ENCODE measurements at places on chromosomes 6 and 20.

DNA sequence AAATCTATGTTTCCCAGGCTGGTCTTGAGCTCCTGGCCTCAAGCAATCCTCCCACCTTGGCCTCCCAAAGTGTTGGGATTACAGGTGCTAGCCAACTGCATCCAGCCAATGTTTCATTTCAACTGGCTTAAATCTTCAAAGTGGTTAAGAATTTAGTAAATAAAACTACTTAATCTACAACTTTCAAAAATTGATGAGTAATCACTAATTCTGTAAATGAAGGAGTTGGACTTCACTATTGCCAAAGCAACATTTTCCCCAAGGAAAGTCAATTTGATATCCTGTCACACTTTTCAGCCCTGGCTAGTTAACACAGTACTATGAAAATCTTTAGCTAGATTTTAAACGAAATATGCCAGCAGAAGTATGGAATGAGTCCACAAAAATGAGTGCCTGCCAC, 3.8 kb downstream of the TOMM6 start:
- no peak for DNase-seq

GRCh38 chr6:169970306-169970988, 219.0 kb downstream of the ERMARD start:
- no peak for DNase-seq

- no peak for DNase-seq
These were observed 4.1 kb upstream of the TAF4 start for GRCh38 chr20:62069741-62070216.

- DNase-seq: no peak
These were observed 149.5 kb downstream of the DOK5 start for GRCh38 chr20:54624706-54625390.

DNA sequence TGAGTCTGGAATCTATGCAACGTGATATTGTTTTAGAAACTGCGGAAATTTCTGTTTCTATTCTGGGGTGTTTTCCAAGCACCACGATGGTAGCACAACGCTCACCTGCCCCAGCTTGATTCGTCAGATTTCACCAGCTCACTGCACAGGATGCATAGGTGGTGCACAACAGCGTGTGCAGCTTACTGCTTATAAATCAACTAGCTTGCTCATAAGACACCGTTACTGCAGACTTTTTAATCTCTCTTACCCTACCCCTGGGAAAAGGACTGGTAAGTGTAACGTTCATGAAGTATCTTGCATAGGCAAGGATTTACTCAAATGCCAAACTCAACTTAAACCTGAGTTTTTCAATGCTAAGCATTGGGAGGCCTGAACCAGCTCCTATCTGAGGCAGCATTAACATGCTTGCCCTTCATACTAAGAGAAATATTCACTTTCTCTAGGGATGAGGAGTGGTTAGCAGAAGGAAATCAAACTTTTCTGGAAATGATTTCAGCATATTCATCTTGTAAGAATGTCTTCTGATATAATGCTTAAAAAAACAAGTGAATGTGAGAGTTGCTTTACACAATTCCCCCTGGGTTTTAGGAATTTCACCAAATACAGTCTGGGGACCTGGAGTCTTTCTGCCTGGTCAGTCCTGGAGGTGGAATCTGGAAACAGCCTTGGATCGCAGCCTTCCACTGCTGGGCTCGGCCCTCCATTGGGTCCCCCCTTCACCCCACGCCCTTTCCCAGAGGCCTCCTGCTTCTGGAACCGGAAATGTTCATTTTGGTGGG, 100.6 kb downstream of the DACT2 start:
- DNase-seq: no peak

DNA sequence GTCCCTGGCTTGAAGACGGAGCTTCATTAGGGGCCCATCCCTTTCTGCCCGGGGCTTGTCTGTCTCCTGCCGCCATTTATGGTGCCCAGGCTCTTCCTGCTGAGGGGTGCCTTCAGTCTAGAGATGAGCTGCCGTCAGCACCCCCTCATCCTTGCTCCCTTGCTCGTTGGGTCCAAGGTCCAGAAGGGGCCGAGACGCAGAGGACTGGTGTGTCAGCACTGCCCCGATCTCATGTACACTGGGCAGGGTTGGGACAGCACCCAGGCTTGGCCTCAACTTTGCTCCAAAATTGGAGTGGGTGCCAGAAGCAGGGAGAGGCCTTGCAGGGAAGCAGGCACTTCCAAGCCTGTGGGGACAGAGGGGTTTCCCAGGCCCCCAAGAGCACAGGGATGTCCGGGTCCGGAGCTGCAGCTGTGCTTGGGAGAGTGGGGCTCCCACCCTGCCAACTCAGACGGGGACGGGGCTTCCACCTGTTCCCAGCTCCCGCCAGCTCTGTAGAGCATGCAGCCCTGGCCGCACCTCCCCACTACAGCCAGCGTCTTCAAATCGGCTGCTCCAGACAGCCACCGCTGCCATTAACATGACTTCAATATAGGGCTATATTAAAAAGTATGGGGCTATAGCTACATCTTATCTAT, 488.8 kb downstream of the TENT5A start:
- no peak for DNase-seq

DNA sequence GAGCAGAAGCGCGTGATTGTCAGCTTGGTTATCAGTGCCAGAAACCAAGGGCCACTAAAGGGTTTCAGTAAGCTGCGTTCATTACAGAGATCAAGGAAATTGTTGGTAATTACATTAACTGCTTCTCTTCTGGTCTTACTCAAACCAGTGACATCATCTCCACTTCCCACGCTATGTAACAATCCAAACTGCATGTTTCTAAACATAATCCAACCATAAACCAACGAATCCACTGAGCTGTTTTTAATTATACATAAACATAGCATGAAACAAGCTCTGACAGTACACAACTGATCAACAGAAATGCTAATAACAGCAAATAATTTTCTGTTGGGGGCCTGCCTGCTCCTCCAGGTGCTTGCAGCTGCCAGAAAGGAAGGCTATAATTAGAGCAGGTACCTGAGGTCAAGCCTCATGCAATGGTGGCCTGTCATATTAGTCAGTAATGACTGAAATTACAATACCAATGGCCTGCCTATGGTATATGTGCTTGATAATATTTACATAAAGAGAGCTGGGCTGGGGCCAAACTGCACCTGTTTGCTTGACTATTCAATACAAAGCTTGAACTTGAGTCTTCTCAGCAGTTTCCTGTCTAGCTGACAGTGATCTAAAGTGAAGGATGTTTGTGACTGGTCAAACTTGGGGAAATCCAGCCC, 40.1 kb downstream of the ILRUN start:
- peak; percentile 95 for DNase-seq

GRCh38 chr20:46978951-46979491, 84.4 kb downstream of the EYA2 start:
- no peak for DNase-seq

GRCh38 chr20:19143890-19144289, 68.6 kb upstream of the SLC24A3 start:
- no peak for DNase-seq

DNA sequence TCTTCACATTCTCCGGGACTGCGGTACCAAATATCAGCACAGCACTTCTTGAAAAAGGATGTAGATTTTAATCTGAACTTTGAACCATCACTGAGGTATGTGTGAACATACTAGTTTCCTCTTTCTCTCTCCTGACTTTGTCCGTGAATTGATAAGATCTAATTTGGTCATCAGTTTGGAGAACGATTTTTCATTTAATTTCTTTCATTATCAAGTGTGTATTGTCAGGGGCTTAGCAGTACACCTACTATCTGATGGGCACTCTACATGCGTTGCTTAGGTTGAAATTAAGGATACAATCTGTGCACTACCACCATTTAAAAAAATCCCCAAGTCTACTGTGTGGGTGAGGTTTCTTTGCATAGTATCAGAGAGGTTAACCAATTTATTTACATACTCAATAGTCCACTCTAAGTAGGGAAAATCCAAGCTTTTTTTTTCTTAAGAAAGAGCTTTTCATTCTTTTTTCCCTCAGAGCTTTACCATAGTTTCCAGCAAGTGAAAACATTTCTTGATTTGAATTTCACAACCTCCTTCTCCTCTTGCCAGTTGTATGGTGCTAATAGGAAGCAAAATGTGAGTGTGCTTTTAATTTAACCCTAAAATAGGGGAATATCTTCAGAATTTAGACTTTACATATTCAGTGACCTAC, 105.4 kb upstream of the ESR1 start:
- DNase-seq: no peak

GRCh38 chr6:53441761-53442160, 93.0 kb upstream of the ELOVL5 start:
- DNase-seq: no peak

DNA sequence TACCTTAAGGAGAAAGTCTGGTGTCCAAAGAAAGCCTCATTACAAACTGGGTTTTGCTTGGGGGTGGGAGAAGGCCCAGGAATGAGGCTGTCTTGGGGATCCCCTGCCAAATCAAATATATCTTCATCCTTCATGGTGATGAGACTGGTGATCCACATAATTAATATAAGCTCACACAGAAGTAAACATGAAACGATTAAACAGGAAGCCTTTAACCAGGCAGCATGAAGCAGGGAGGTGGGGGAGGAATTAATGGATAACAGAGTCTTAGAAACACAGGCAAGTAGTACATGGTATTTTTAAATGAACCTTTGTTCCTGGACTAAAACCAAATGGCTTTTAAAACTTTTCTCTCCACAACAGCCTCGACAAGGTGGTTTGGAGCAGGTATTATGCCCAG, 437.5 kb downstream of the TFAP2A start:
- no peak for DNase-seq

- DNase-seq: no peak
These were observed 603 bp downstream of the TASP1 start for GRCh38 chr20:13638162-13638495.

GRCh38 chr20:33925867-33926266, 67.8 kb upstream of the RALY start:
- DNase-seq: no peak

GRCh38 chr6:166619912-166620311, 7.1 kb downstream of the RPS6KA2 start:
- no peak for DNase-seq

- DNase-seq: no peak
These were observed 1.9 kb downstream of the TAB2 start for GRCh38 chr6:149319422-149319821.

- DNase-seq: no peak
These were observed 244.4 kb downstream of the SLC24A3 start for GRCh38 chr20:19456595-19457395.

GRCh38 chr20:19923762-19924161, 93.4 kb upstream of the NAA20 start:
- DNase-seq: no peak

GRCh38 chr20:53276143-53276542, 304.0 kb downstream of the TSHZ2 start:
- no peak for DNase-seq

DNA sequence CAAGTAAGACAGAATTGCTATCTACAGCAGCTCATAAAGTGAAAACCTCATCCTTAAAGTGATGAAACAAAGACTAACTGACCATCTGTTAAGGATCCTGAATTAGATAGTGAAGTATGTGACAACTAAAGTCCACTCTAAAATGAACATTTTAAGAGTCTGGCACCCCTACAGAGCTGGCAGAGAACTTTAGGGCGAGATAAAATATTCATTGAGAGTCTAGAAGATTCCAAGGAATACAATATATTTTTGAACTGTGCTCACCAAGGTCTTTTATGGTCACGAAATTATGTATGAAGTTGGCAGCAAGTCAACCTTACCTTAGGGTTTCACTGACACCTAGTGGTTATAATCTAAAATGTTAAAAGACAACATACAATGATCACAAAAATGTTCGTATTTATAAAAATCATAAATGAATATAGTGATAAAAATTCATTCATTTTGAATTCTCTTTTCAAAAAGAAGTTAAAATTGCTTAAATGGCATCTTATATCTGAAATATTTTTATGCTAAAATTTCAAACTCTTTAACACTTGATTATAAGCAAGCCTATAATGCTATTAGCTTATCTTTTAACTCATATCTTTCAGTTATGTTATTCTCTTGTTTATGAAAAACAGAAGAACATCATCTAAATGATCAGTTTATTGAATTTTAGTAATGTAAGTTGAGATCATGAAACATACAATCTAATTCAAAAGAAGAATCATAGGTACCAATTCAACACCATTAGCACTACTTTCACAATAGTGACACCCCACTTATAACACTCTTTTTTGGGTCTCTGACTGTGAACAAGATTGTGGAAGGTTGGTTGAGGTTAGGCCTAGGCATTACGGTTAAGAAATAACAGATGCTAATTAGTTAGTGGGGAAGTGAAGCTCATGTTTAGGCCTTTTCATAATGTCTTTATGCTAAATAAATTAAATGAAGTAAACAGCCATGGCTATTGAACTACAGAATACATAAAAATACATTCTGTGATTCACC, 27.5 kb downstream of the RSPH3 start:
- DNase-seq: peak; percentile 34

GRCh38 chr20:23628402-23629016, 9.2 kb downstream of the CST3 start:
- no peak for DNase-seq

DNA sequence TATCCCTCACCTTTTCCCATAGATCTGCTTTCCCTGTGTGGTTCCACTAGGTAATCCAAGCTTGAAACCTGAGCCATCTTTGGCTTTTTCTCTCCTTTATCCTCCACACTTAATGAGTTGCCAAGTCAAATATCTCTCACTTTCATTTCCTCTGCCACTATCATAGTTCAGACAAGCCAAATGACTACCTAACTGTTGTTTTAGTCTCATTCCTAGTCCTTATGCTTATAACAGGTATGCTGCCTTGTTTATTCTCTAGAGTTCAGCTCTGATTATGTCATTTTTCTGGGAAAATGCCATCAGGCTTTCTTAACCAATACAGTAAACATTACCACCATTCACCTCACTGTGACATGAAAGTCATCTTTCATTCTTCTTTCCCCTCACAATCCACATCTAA, 6.5 kb downstream of the EFHC1 start:
- no peak for DNase-seq

DNA sequence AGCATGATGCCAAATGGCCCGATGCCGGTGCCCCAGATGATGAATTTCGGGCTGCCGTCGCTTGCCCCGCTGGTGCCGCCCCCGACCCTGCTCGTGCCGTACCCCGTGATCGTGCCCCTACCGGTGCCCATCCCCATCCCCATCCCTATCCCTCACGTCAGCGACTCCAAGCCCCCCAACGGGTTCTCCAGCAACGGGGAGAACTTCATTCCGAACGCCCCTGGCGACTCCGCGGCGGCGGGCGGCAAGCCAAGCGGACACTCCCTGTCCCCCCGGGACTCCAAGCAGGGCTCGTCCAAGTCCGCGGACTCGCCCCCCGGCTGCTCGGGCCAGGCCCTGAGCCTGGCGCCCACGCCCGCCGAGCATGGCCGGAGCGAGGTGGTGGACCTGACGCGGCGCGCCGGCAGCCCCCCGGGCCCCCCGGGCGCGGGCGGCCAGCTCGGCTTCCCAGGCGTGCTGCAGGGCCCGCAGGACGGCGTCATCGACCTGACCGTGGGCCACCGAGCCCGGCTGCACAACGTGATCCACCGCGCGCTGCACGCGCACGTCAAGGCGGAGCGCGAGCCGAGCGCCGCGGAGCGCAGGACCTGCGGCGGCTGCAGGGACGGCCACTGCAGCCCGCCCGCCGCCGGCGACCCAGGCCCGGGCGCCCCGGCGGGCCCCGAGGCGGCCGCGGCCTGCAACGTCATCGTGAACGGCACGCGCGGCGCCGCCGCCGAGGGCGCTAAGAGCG, 144.6 kb downstream of the SOBP start:
- no peak for DNase-seq
